ENCODE measurements at places on chromosomes 16 and 17.

- DNase-seq = no peak
These were observed 4.9 kb downstream of the STX1B start for GRCh38 chr16:31005350-31006085.

GRCh38 chr17:57562184-57562698, 182.9 kb downstream of the CCDC182 start:
- DNase-seq = peak; percentile 78

- no peak for DNase-seq
These were observed 1.5 kb downstream of the TNFSF12 start for GRCh38 chr17:7550344-7550743.

- DNase-seq = no peak
These were observed 35.3 kb downstream of the ADGRG5 start for GRCh38 chr16:57577691-57578224.

DNA sequence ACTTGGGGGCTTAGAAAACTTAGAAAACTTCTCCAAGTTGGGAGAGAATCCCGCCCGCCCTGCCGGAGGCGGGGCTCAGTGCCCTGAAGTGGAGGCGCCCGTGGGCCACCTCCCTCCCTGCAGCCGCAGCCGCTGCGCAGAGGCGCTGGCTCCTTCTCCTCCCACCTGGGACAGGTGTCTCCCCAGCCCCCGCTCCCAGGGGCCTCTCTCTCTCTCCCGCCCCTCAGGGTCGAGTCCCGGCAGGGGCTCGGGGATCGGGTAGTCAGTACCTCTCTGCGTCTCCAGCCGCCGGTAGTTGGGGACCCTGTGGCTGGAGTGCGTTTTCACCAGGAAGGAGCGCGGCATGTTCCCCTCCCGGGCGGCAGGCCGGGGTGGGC, 257 bp downstream of the SNAI3 start:
- DNase-seq = no peak

- no peak for DNase-seq
These were observed 35.0 kb downstream of the ITGB3 start for GRCh38 chr17:47288531-47289116.

GRCh38 chr17:74240618-74241205, 27.3 kb downstream of the TTYH2 start:
- no peak for DNase-seq

DNA sequence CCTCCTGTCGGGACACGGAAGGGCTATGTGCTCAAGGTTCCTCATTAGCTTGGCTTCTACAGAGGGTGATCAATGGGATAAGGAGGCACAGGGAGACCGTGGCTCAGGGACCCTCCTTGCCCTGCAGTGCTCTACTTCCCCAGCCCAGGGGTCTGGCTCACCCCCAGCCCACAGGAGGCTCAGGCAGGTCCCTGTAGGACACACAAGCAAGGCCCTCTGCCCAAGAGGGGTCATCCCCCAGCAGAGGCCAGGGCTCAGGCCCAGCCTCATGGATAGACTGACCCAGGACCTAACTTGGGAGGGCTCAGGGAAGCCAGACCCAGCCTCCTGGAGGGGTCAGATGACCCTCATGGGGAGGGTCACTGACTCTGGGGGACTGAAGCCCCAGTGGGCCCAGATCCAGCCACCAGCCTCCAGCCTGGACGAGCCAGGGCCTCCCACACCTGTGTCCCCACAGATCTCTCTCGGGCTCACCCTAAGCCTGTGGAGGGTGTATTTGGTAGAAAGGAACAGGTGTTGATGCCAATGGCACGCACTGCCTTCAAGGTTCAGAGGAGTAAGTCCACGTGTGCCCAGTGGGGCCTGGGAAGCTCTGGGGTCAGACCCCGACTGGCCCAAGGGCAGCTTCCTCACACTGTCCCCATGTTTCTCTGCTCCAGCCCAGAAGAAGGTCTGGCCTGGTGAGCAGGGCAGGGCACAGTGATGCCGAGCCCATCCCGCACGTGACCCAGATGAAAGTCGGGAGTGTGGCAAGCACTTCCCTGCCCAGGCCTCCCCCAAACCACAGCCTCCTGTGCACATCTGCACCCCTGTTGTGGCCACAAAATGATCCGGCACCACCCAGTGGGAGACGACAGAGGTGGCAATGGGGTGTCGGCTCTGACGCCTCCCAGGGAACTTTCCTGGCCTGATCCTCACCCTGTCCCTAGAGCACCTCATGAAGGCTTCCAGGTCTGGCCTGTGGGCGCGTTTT, 10.9 kb upstream of the KRTAP17-1 start:
- DNase-seq = no peak

- no peak for DNase-seq
These were observed 27.7 kb upstream of the CHMP6 start for GRCh38 chr17:80963812-80964543.

- DNase-seq = no peak
These were observed 205.7 kb downstream of the TANC2 start for GRCh38 chr17:63171428-63172393.

DNA sequence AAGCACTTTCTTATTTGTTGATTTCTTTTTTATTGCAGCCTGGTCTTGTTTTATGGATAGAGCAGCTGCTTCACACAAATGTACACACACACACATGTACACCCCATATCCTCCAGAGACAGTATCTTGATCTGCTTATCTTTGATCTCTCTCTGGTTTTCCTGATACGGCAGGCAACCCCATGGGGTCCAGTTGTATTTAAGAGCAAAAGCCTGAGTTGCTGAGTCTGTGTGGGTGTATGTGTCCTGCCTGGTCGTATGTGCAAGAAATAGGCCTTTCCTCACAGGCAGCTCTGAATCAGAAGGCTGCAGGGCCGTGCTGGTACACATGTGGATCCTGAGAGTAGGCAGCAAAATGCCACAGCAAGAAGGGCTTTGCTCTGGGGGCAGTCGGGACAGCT, 14.6 kb upstream of the LGALS9 start:
- no peak for DNase-seq

DNA sequence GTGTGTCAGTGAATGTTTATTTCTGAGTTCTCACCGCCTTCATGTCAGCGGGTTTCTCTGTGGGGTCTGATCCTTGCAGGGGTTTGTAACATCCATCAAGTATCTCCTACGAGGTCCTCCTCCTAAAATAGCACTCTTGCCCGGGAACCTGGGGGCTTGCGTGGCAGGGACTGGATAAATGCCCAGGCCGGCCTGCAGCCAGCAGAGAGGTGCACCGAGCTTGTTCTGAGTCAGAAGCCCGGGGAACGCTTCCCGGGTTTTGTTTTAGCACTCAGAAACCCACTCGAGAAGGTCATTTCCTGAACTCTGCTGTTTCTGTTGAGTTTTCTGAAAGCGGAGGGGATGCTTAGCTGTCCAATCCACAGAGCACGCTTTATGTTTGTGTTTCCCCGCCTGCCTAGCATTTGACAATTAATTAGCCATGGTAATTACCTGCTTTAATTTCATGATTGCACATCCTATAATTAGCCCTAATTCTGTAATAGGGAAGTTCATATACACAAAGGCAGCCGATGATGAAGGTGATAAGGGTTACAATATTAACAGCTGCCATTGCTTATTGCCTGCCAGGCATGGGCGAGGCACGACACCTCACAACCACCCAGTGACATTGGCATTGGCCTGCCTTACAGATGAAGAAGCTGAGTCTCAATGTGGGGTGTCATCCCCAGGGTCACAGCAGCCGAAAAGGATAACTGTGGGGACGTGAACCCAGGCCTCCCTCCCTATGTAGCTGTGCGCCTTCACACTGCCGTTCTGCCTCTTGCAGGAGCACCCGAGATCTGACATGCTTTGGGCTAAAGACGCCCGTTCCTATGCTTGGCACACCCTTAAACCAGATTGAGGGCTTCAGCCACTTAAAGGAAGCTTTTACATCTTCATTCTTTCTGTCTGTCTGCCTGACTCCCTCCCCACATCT, 333.1 kb downstream of the CPPED1 start:
- no peak for DNase-seq

DNA sequence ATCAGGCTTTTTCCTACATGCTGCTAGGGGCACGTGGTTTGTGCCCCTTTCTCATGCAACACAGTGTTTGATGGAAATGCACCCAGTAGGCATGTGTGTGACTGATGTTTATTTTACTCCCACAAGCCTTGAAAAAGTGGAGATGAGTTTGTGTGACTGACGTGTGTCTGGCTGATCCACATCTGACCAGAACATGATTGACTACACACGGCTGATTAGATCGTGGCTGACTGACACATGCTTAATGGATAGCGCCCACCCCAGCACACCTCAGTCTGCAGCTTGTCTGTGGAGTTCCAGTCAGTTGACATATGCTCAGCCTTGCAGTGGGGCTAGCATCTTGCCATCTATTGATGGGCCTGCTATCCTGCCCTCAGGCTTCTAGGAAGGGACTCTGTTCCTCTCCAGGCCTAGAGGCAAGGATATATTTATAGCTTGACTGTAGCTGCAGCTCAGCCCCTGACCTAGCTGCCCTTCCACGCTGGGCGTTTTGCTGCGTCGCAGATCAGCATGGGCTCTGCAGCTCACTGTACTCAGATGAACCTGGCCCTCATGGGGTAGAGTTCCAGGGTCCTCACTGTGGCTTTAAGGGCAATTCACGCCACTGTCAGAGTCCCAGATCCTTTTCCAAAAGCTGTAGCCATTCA, 112.3 kb downstream of the HS3ST2 start:
- DNase-seq = no peak

GRCh38 chr16:31475946-31476302, 4.0 kb downstream of the TGFB1I1 start:
- no peak for DNase-seq

- no peak for DNase-seq
These were observed 5.6 kb upstream of the CCL2 start for GRCh38 chr17:34249478-34249877.

- DNase-seq = peak; percentile 94
These were observed 20.0 kb downstream of the TRAF4 start for GRCh38 chr17:28763804-28764266.

DNA sequence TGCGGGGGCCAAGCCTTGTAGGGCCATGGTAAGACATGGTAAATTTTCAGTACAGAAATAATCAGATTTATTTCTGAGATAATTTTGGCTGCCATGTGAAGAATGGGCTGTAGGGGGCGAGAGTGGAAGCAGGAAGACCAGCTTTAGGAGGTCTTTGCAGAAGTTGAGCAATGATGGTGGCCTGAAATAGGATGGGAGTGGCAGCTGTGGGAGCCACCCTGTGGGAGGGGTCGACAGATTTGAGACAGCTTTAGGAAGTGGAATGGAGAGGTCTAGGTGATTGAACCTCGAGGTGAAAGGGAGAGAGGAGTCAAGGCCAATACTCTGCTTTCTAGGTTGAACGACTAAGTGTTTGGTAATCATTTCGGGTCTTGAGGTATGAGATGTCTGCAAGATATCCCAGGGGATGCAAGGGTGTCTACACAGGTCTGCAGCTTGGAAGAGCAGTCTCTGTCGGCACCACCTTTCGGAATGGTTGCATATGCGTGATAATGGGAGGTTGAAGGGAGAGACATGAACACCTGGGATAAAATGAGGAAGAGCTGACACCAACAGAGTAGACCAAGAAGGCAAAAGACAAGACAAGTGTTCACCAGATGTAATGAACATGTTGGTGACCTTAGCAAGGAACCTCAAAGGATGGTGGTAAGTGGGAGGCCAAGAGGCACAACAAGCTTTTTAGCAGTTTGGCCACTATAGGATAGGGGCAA, 4.2 kb upstream of the ATXN7L3 start:
- peak; percentile 80 for DNase-seq

DNA sequence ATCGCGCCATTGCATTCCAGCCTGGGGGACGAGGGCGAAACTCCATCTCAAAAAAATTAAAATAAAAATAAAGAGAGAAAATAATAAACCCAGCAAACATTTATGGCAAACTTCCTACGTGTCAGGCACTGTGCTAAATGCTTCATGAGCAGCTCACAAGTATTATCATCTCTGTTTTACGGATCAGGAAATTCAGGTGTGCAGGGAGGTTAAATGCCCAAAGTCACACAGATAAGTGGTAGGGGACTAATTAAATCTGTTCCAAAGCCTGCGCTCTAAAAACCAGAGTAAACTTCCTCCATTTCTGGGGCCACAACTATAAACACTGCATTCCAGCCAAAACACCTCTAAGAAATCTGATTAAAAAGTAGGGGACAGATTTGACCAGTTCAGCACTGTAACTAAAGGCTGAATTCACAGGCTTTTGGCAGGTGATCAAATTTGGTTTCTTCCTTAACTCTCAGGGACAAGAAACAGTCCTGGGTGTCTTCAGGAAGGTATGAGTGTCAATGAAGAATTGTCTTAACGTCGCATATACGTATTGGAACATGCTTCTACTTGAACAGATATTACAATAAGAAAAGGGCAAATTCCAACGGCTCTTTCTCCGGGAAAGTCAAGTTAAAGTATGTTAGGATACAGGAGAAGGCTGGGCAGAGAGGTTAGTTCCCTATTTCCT, 996 bp downstream of the STRADA start:
- DNase-seq = no peak

DNA sequence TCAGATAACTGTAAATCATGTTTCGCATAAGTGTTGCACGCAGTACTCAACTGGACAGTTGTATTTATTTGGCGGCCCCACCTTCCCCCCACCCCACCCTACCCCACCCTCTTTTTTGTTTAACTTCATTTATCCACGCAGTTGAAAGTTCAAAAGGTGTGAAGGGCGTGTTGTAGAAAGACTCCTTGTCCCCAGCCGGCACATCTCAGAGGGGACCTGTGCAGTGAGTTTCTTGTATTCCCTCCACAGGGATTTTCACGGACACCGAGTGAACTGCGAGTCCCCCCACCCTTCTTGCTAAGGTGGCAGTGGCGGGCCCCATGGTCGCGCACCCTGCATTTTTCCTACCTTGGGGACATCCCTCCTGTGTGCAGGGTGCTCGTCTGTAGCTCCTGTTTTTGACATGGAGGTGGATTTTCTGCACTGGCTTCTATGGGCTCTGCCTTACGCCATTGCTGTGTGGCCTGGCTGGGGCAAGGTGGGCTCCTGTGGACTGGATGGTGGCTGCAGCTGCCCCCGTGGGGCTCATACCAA, 36.2 kb downstream of the ADCY7 start:
- DNase-seq = no peak

- no peak for DNase-seq
These were observed 4.7 kb upstream of the ASGR2 start for GRCh38 chr17:7119314-7119713.
